ENCODE measurements at places on chromosomes 3 and 15.

GRCh38 chr3:80113331-80113730, 345.5 kb upstream of the ROBO1 start:
- no peak for DNase-seq

DNA sequence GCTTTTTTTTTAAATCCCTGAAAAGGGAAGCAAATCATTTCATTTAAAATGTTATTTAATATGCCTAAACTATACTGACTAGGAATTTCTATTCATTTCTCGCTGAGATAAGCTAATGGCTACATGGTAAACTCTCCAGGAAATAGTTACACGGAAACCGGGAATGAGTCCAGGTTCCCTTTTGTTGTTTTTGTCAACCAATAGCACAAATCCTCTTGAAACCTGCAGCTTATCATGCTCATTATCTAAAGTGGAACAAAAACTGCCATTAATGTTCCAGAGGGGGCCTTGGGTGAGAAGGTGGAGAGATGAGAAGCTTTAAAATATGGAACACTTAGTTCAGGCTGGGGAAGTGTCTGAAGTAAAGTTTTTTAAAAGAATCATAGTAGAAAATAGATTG, 113.5 kb upstream of the ALCAM start:
- peak; percentile 60 for DNase-seq

DNA sequence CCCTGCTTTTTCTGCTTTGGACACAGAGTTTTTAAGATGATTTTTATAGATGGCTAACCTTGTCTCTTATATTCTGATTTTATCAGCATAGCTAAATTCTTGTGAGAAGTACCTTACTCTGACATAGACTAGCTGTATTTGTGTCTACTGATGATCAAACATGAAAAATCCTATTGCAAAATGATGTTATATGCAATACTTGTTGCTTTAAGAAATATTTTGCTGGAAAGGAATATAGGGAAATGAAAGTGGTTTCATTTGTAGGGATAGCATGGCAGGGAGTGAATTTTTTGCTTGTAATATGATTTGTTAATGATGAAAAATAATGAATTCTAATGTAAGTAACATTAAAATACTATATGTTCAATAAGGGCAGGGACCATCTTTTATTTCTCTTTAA, 35.9 kb downstream of the CFAP91 start:
- DNase-seq: no peak

- DNase-seq: no peak
These were observed 45.5 kb upstream of the BOC start for GRCh38 chr3:113165841-113166240.
